ENCODE measurements at places on chromosomes 11 and 22.
A peak's percentile ranks its signal among the peaks of the same experiment; 100 is the strongest.

- DNase-seq: no peak
Measured at GRCh38 chr11:84819537-84819936, 807.6 kb downstream of the DLG2 start.

GRCh38 chr11:32597921-32598320 lies 14.3 kb downstream of the EIF3M start:
- no peak for DNase-seq

DNA sequence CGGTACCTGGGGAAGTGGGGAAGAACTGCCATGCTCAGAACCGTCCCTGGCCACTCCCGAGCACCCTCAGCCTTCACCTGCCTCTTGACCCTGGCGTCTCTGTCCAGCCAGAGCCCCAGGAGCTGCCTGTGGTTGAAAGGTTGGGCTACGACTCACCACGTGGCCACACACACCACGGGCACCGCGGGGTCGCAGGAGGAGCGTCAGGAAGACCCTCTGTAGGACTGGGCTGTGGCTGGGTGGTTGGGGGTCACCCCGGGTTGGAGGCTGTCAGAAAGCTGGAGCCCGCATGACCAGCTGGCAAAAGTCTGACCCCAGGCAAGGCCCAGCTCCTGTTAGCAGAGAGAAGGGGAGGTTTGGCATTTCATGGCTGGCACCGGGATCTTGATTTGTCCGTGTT lies 11.5 kb downstream of the KRTAP5-5 start:
- no peak for DNase-seq

GRCh38 chr11:113736323-113736722 lies 30.2 kb upstream of the TMPRSS5 start:
- DNase-seq: no peak

DNA sequence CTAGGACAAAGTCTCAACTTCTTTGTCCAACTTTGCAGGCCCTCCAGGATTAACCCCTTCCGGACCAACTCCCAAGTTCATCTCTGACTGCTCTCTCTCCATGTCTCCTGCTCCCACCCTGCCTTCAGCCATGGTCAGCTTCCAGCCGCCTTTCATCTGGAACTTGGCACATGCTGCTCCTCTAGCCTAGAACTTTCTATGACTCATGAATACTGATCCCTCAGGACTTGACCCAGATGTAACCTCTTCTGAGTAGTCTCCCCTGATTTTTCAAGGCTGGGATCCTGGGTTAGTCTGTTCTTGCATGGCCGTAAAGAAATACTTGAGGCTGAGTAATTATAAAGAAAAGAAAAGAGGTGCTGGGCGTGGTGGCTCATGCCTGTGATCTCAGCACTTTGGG lies 5.2 kb upstream of the SLC15A3 start:
- no peak for DNase-seq

DNA sequence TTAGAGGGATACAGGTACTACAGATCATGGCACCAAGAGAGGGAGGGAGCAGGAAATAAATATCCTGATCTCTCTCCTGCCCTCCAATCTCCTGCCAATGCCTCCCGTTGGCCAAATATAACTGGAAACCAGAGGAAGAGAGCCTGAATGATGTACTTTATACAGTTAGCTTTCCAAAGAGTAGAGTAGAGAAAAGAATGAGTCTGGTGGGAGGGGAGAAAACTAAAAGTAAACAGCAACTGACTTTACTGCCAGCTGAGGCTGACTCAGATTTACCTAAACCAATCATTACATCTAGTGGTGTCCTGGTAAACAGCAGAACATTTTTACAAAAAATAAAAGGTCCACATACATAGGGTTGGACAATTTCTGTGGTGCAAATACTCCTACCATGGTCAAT lies 5.1 kb downstream of the MPZL3 start:
- DNase-seq: no peak

GRCh38 chr22:24187731-24188644 lies 6.7 kb downstream of the SUSD2 start:
- no peak for DNase-seq

DNA sequence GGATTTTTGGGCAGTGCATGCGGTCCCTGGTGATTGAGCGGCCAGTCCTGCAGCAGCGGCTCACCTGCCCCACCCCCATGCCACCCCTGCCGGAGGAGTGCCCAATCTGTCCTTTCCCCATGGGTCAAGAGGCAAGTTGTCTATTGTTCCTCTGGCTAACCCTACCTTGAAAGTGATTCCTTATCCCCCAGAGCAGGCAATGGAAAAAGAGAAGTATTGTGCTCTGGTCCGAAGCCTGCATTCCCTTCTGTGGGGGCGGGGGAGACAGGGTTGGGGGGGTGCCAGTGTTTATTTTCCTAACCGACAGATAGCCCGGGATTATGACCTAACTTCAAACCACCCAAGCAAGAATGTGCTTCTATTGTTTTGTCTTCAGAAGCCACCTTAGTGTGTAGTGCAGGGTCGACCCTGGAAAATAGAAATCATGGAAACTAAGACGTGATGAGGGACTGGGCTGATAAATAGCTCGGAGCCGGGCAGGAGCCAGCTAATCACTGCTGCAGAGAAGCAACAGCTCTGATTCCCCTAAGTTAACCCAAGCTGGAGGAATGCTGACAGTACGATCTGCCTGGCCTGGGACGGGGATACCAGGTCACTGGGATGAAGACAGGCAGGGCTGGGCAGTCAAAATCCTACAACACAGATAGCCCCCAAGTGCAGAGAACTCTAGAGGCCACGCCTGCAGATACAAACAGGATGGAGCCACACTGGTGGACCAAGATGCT lies 38.7 kb upstream of the ATXN10 start:
- no peak for DNase-seq

DNA sequence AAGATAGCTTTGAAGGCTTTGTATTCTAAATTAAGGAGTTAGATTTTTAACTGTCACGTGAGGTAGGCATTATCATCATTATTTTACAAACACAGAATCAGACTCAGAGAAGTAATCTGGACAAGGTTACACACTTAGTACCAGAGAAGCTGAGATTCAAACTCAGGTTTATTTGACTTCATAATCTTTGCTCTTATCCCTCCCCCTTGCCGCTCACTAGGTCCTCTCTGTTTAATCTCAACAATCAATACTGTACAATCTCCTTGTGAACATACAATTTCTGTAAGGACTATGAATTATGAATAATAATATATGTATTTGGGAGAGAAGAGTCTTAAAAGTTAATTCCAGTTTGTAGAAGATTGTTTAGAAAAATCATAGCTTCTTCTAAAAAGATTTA lies 5.2 kb upstream of the DNAJB7 start:
- no peak for DNase-seq

DNA sequence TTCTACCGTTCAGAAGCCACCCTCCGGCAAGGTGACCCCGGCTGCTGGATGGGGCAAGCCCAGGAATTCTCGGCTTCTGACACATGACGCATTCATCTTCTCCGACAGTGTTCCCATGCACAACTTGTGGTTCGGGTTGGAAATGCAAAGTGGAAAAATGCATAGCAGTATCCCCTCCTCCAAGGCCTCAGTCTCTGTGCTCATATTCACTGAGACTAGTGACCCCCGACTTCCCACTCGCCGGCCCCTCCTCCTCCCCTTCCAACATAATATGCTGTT lies 70.0 kb upstream of the NTM start:
- no peak for DNase-seq

DNA sequence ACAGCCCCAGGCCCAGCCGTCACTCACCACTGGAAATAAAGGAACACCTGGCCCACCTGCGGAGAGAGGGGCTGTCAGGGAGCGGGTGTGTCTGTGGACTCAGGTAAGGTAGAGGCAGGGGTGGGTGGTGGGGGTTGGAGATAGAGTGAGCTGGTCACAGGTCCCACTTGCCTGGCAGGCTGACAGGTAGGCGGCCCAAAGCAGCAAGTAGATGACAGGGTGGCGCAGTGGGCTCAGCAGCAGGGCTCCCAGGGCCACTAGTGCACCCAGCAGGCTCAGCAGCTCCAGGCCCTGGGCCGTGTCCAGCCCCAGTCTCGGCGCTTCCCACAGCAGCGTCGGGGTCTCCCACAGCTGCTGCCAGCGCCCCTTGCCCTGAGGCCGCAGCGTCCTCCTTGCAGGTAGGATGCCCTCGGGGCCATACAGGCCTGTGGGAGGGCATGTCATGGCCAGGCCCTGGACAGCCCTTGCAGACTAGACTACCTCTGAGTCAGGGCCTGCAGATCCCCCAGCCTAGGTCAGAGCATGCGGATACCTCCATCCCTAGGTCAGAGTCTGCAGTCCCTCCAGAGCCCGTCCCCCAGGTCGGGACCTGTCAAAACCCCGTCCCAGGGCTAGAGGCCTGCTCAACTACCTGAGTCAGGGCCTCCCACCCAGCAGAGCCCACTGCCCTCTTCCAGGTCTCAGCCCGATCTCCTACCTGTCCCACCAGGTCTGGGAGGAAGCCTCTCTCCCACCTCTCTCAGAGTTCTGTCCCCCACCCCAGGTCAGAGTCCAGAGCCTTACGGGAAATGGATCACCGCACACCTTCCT lies 686 bp downstream of the LMF2 start:
- no peak for DNase-seq

DNA sequence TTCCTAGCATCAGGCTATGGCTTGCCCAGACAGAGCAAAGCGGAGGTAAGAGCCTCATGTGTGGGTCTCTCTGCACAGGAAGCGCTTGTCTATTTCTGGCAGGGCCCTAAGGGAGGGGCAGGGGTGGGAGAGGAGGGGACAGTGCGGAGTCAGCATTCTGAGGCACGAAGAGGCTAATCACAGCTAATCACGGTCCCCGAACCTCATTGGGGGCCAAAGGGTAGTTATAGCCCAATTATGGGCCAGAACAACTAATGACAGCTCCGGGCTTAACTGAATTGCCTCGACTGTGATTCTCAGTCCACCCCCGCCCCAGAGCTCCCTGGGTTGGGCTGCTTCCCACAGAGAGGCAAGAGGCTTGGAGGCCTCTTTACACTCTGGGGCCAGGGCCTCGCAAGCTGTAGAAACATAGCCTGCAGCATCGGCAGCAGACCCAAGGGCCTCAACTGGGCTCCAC lies 72.7 kb upstream of the PRDM11 start:
- DNase-seq: no peak

DNA sequence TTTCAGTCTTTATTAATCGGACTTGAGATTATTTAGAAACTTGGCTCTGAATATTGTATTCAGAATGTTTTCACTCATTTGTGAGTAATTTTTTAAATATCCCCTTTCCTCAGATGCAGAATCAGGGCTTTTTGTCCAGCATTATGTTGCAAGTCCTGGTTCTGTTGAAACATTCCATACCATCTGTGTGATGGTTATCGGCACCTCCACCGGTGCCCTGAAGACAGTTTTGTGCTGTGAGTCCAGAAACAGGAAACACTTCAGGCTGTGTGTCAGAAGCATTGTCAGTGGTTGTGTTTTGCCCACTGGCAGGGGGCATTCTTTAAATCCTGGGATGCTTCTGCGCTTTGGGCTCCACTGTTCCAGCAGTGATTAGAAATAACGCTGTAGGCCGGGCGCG lies 20.4 kb downstream of the CDPF1 start:
- no peak for DNase-seq

- DNase-seq: no peak
Measured at GRCh38 chr11:21622995-21623394, 569.9 kb upstream of the ANO5 start.

DNA sequence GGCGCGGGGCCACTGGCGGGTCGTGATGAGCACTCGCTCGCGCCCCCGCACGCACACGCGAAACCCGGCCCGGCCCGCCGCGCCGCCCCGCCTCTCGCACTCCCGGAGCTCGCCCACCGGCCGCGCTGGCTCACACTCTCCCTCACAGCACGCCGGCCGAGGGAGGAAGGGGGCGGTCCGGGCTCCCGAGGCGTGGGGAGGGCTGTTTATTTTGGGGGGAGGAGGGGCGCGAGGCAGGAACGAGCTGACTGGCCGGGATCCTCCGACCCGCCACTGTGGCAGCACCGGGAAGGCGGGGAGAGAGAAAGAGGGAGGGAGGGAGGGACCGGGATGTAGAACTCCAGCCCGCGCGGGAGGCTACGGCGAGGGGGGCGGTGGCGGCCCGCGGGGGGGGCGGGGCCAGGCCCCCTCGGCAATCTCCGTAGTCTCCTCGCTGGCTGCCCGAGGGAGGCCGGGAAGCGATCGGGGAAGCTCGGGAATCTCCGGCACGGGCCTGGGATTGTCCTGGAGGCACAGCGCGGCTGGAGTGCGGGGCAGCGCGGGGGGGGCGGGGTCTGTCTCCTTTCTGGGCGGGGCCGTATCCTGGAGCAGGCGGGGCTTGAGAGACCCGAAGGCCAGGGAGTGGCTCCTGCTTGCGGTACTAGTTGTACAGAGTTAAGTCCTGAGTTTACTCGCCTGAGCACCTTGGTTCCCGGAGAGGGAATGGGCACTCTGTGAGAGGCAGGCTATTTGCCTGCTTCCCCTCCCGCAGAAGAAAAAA lies at the start of gene RBFOX2:
RBFOX2 (minus strand) TSS at position 179 of the 760 bp plus-strand sequence. CDS start 399 bp downstream, outside the sequence.
- DNase-seq: peak; percentile 49

DNA sequence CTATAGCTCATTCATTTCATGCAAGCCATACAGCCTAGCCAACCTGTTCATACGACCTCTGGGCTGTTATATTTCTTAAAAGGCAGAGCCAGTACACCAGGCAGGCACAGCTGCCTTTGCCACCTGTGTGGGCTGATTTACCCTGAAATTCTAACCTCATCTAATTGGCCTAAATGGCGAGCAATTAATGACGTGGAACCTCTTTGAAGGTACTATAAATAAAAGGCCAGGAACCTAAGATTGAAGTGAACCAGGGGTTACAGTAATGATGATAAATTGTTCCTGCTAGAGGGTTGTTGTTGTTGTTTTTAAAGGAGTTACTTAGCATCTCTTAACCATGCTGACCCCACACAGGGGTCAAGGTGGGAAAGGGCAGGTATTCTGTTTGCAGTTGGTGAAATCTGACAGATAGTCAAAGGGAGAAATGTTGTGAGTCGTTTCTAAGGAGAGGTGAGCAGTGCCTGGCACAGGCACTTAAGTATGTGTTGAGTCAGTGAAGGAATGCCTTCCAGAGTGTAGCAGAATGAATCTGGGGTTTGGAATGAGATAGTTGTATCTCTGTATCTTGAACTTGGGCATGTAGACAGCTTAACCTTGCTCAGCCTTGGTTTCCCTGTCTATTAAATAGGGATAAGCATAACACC lies 213.5 kb upstream of the NAV2 start:
- DNase-seq: no peak

DNA sequence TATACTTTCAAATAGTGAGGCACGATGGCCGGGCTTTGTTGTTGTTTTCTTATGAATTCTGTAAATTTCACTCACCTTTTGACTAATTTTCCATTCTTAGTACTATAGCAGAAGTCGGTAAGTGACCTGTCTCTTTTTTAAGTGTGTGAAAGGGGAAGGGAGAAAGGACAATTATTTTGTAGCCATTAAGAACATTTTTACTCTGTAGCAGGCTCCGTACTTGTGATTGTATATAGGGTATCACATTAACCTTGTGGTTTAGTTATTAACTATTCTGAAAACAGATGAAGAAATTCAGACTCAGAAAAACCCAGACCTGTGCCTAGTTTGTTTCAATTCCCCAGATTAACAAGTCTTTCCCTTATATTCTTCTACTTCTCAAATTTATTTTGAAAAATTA lies 78.7 kb downstream of the CASP12 start:
- DNase-seq: no peak
